ENCODE measurements at places on chromosomes 4 and X. TPM values are rescaled to one million over a fixed set of nuclear protein-coding genes. Genes with fewer than 3 reads are reported as not detected.

Gene ADGRA3
- total RNA-seq: 11.0 TPM

Gene ANKRD50
- 0.74 TPM for total RNA-seq

Gene ZFYVE28
- total RNA-seq: 5.3 TPM

Gene LNX1
- not detected for total RNA-seq

Gene CEP135
- total RNA-seq: 18.6 TPM

Gene LRCH2
- total RNA-seq: not detected

Gene F8A2
- total RNA-seq: not detected

Gene MAGEA12
- total RNA-seq: not detected

Gene GRPR
- total RNA-seq: not detected

Gene UNC5C
- total RNA-seq: not detected

Gene ANAPC4
- total RNA-seq: 23.1 TPM

Gene LRBA
- total RNA-seq: 53.7 TPM

Gene PLXNB3
- 0.44 TPM for total RNA-seq

Gene L1CAM
- total RNA-seq: 0.57 TPM

Gene IGFBP7
- total RNA-seq: not detected

Gene PCYT1B
- not detected for total RNA-seq

Gene PDZD4
- total RNA-seq: 1.0 TPM

Gene EDA
- 5.1 TPM for total RNA-seq

Gene RAI2
- 0.59 TPM for total RNA-seq

Gene PRRG3
- not detected for total RNA-seq

Gene MAGEC3
- total RNA-seq: not detected

Gene SCML1
- total RNA-seq: 11.8 TPM

Gene VEGFD
- total RNA-seq: not detected

Gene YY2
- 0.79 TPM for total RNA-seq

Gene GCNA
- total RNA-seq: 2.8 TPM

Gene LUZP4
- total RNA-seq: not detected

Gene PCDH18
- not detected for total RNA-seq

Gene ADRA2C
- total RNA-seq: not detected

Gene USP26
- not detected for total RNA-seq

Gene ALB
- total RNA-seq: not detected

Gene REPS2
- not detected for total RNA-seq

Gene GABRG1
- not detected for total RNA-seq

Gene SPANXB1
- not detected for total RNA-seq

Gene UCP1
- not detected for total RNA-seq

Gene RIBC1
- total RNA-seq: 0.67 TPM

Gene NPY1R
- total RNA-seq: not detected

Gene SMIM10
- total RNA-seq: 0.79 TPM

Gene DNAAF6
- not detected for total RNA-seq

Gene TMEM154
- 17.3 TPM for total RNA-seq

Gene PROM1
- total RNA-seq: 0.10 TPM

Gene ADH1B
- not detected for total RNA-seq

Gene FHIP1A
- 0.07 TPM for total RNA-seq

Gene GAGE12J
- total RNA-seq: not detected

Gene SCML2
- 5.1 TPM for total RNA-seq

Gene ZNF330
- 75.5 TPM for total RNA-seq

Gene SLC34A2
- not detected for total RNA-seq

Gene SMIM10L2A
- total RNA-seq: 0.40 TPM

Gene TCEAL7
- total RNA-seq: not detected

Measured in activated naive CD4-positive, alpha-beta T cell treated with anti-CD3 and anti-CD28 coated beads for 36 hours (primary cell).